ENCODE measurements at places on chromosomes 1 and 21.

- no peaks in the 10 kb centered on the region for H3K4me1 ChIP-seq
- no peaks in the 10 kb centered on the region for H3K27me3 ChIP-seq
- H3K27ac ChIP-seq = no peak overlapping the region
- no peaks in the 10 kb centered on the region for H3K36me3 ChIP-seq
- DNase-seq = no peak
- H3K4me3 ChIP-seq = no peak overlapping the region
These were observed 161.4 kb upstream of the GALNT2 start for GRCh38 chr1:229905652-229906051.

- no peaks in the 10 kb centered on the region for H3K27me3 ChIP-seq
- H3K36me3 ChIP-seq = no peaks in the 10 kb centered on the region
- no peaks in the 10 kb centered on the region for H3K4me1 ChIP-seq
- no peak overlapping the region for H3K4me3 ChIP-seq
These were observed 15.1 kb upstream of the PCP4 start for GRCh38 chr21:39852021-39852721.

DNA sequence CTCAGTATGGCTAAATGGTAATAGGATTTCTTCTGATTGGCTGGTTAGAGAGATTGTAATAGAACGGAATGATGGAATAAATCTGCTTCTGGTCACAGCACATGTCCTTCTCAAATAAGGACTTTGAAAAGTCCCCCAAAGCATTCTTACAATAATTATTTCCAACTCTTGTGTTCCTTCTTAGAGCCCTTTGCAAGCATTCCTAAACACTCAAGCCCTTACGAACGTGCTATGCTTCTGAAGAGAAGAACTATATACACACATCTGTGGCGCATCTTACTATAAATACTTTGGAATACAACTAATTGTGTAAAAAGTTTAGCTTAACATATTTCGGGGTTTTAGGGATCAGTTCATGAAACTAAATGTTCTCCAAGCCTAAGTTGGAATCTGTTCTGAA is 25.6 kb downstream of the CLIC4 start:
- H3K4me3 ChIP-seq = no peak overlapping the region
- H3K36me3 ChIP-seq = no peaks in the 10 kb centered on the region
- peak overlapping the region; percentile 94 for H3K27ac ChIP-seq
- DNase-seq = no peak

- DNase-seq = no peak
- H3K27ac ChIP-seq = peak overlapping the region; percentile 87
- H3K4me1 ChIP-seq = peaks cover 41% of the 10 kb centered on the region
- H3K36me3 ChIP-seq = no peaks in the 10 kb centered on the region
- H3K27me3 ChIP-seq = no peaks in the 10 kb centered on the region
These were observed 642 bp upstream of the CREG1 start for GRCh38 chr1:167554028-167554779.

DNA sequence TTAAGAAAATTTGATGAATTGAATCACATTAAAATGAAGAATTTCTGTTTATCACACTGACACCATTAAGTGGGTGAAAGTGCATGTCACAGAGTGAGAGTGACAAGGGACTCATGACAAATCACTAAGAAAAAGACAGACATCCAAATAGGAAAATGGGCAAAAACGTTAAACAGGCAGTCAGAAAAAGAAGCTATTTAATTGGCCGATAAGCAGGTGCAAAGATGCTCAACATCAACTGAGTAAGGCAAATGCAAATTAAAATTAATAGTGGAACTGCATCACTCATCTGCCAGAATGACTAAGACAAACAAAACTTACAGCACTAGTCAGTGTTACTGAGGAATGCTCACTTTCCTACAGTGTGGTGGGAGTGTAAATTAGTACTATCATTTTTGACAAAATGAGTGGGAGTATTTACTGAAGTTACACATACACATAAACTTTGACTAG is 39.2 kb upstream of the RUNX1 start:
- no peak for DNase-seq
- no peaks in the 10 kb centered on the region for H3K36me3 ChIP-seq
- no peak overlapping the region for H3K4me3 ChIP-seq
- no peak overlapping the region for H3K27ac ChIP-seq
- H3K27me3 ChIP-seq = no peaks in the 10 kb centered on the region

GRCh38 chr1:53400761-53401674 is 58.2 kb upstream of the DMRTB1 start:
- H3K36me3 ChIP-seq = no peaks in the 10 kb centered on the region
- no peaks in the 10 kb centered on the region for H3K27me3 ChIP-seq
- no peak overlapping the region for H3K27ac ChIP-seq
- no peak overlapping the region for H3K4me3 ChIP-seq
- H3K4me1 ChIP-seq = no peaks in the 10 kb centered on the region

- H3K4me1 ChIP-seq = no peaks in the 10 kb centered on the region
- no peak overlapping the region for H3K27ac ChIP-seq
- no peak for DNase-seq
- H3K27me3 ChIP-seq = no peaks in the 10 kb centered on the region
- H3K36me3 ChIP-seq = no peaks in the 10 kb centered on the region
- no peak overlapping the region for H3K4me3 ChIP-seq
These were observed 92.3 kb downstream of the BEND5 start for GRCh38 chr1:48684381-48684780.

DNA sequence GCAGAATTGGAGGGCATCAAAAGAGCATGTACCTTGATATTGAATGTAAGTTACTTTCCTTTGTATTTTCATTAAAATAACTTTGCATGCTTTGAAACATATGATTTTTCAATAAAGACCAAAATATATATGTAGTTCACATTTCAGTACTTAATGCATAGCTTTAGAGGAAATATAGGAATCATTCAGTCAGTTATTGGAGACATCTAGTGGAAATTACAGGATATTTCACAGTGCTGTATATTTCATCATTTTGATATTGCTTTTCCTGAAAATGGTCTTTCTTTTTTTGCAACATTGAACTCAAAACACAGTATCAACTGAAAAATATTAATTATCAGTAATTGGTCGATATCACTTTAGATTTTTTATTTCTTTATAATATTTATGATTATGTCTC is 375.8 kb downstream of the NCAM2 start:
- no peak overlapping the region for H3K27ac ChIP-seq
- no peaks in the 10 kb centered on the region for H3K4me1 ChIP-seq
- no peaks in the 10 kb centered on the region for H3K36me3 ChIP-seq
- H3K27me3 ChIP-seq = no peaks in the 10 kb centered on the region

GRCh38 chr1:204520834-204521709 is 4.9 kb downstream of the MDM4 start:
- no peaks in the 10 kb centered on the region for H3K27me3 ChIP-seq
- H3K4me3 ChIP-seq = no peak overlapping the region
- DNase-seq = no peak
- H3K4me1 ChIP-seq = peaks cover 30% of the 10 kb centered on the region

DNA sequence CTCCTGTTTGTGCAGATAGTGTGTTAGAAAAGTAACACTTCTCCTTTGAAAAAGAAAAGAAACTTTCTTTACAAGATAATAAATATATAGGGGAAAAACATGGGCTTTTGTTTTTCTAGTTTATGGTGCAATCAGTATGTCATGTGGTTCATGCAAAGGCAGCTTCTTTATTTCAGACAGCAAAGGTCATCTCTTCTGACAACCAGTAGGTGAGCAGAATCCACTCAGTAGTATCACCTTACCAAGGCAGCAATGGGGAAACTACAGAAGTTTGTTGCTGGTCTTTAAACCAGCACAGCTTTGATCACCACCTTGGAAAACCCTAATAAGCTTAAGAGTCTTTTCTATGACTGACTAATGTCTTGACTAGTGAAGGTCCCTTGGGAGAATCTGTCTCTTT is 13.0 kb upstream of the SAMSN1 start:
- H3K27ac ChIP-seq = no peak overlapping the region
- H3K27me3 ChIP-seq = no peaks in the 10 kb centered on the region
- no peaks in the 10 kb centered on the region for H3K4me1 ChIP-seq
- no peaks in the 10 kb centered on the region for H3K36me3 ChIP-seq
- H3K4me3 ChIP-seq = no peak overlapping the region

DNA sequence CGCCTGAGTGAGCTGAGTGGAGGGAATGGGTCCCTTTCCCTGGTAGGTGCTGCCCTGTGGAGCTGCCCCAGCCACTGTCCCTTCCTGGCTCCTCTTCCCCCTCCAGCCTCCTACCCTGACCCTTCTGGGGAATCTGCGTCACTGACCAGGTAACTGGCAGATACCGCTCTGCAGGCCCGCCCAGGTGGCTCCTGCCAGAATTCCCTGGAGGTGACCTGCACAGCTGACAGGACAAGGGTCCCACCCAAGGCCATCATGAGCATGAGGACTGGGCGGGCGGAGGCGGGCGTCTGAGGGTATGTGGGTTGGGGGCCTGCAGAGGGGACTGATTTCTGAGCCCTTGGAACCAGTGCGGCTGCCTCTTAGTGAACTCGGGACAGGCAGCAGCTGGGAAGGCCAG is 32.5 kb downstream of the DHRS3 start:
- H3K27ac ChIP-seq = peak overlapping the region; percentile 2
- H3K4me3 ChIP-seq = no peak overlapping the region
- peaks cover 19% of the 10 kb centered on the region for H3K4me1 ChIP-seq
- DNase-seq = no peak
- H3K27me3 ChIP-seq = no peaks in the 10 kb centered on the region

GRCh38 chr1:92085727-92086126 is 5.6 kb downstream of the BTBD8 start:
- H3K4me1 ChIP-seq = peaks cover 8% of the 10 kb centered on the region
- no peaks in the 10 kb centered on the region for H3K27me3 ChIP-seq
- DNase-seq = no peak
- H3K27ac ChIP-seq = no peak overlapping the region

GRCh38 chr1:157270705-157271274 is 132.6 kb upstream of the ETV3 start:
- H3K27ac ChIP-seq = no peak overlapping the region
- DNase-seq = no peak
- no peaks in the 10 kb centered on the region for H3K36me3 ChIP-seq
- no peaks in the 10 kb centered on the region for H3K4me1 ChIP-seq
- H3K4me3 ChIP-seq = no peak overlapping the region
- H3K27me3 ChIP-seq = no peaks in the 10 kb centered on the region

DNA sequence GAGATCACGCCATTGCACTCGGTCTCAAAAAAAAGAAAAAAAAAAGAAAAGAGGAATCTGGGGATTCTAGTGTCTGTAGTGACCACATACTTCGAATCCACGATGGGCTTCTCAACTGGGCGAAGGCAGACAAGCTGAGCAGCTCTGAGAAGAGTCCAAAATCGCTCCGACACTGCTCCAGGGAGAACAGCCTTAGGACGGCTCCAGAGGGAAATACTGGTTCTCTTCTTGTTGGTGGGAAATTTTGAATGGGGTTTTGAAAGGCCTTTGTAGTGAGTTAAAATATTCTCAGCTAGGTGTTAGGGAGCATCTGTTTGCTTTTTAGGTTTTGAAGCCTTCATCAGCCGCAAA is 18.3 kb upstream of the HJV start:
- no peak for DNase-seq
- H3K4me1 ChIP-seq = peaks cover 11% of the 10 kb centered on the region
- H3K36me3 ChIP-seq = no peaks in the 10 kb centered on the region
- peak overlapping the region; percentile 63 for H3K4me3 ChIP-seq

GRCh38 chr1:22906968-22907367 is 65.7 kb downstream of the LACTBL1 start:
- H3K27me3 ChIP-seq = no peaks in the 10 kb centered on the region
- no peaks in the 10 kb centered on the region for H3K4me1 ChIP-seq
- no peak overlapping the region for H3K4me3 ChIP-seq

GRCh38 chr1:39378377-39378776 is 113.1 kb upstream of the BMP8A start:
- H3K4me3 ChIP-seq = no peak overlapping the region
- DNase-seq = no peak
- peaks cover 30% of the 10 kb centered on the region for H3K36me3 ChIP-seq
- H3K27ac ChIP-seq = peak overlapping the region; percentile 19
- H3K27me3 ChIP-seq = no peaks in the 10 kb centered on the region
- H3K4me1 ChIP-seq = no peaks in the 10 kb centered on the region

GRCh38 chr1:174209347-174210187 is 50.2 kb downstream of the RABGAP1L start:
- no peak overlapping the region for H3K27ac ChIP-seq
- no peaks in the 10 kb centered on the region for H3K36me3 ChIP-seq

DNA sequence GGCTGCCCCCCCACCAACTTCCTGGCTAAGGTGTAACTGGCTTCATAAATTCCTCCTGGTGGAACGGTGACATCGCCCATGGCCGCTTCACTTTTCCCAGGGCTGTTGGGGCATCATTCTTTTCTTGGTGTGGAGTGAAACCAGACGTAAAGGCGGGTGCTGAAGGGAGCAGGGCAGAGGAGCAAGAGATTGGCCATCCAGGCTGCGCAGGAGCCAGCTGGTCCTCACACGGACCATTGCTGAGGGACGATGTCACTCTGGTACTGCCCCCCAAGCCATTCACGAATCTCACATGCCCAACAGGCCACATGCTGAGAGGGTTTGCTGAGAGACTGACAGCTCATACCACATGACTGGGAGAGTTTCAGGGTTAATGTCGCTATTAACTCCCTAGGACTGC is 10.5 kb upstream of the PKP1 start:
- no peak for DNase-seq
- H3K4me3 ChIP-seq = no peak overlapping the region
- no peak overlapping the region for H3K27ac ChIP-seq
- no peaks in the 10 kb centered on the region for H3K4me1 ChIP-seq
- peaks cover 17% of the 10 kb centered on the region for H3K27me3 ChIP-seq

DNA sequence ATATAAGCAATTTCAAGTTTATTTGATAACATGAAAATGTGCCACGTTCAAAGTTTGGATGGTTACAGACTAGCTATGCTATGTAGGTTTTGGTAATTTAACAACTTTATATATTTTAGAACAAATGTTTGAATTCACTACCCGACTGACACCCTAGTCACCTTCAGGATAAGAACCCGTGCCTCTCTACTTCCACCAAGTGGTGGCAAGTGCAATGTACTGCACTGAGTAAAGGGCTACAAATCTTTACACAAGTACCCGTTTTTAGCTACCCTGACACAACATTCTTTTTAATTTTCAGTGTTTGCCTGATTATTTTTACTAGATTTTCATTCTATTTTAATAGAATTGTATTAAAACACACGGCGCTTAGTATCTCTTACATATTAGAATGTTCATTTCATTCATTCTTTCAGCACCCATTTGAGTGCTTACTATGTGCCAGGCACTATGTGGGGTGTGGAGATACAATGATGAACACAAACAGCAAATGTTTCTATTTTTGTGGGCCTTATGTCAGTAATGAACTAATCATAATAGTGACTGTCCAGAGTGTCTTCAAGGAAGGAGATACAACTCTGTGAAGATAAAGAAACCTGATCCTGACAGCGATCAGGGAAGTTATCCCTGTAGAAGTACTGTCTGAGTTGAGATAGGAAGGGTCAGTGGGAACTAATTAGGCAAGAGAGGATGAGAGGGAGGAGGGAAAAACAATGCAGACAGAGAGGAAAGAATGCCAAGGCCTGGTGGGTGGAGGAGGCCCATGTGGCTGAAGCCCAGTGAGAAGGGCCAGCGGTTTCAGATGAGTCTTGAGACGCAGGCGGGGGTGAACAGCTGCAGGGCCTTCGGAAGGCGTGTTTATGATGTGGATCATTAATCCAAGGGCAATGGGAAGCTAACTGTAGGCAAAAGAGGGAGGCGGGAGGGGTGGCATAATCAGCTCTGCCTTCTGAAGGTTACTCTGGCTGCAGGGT is 3.8 kb downstream of the LCA5L start:
- no peaks in the 10 kb centered on the region for H3K4me1 ChIP-seq
- no peak overlapping the region for H3K4me3 ChIP-seq
- no peaks in the 10 kb centered on the region for H3K36me3 ChIP-seq
- no peaks in the 10 kb centered on the region for H3K27me3 ChIP-seq

GRCh38 chr21:33406493-33406892 is 3.3 kb downstream of the IFNGR2 start:
- no peaks in the 10 kb centered on the region for H3K27me3 ChIP-seq
- H3K4me3 ChIP-seq = no peak overlapping the region
- peaks cover 5% of the 10 kb centered on the region for H3K36me3 ChIP-seq
- no peak overlapping the region for H3K27ac ChIP-seq
- H3K4me1 ChIP-seq = no peaks in the 10 kb centered on the region
- DNase-seq = no peak
